ENCODE measurements at places on chromosomes 11 and 22.
A peak's percentile ranks its signal among the peaks of the same experiment; 100 is the strongest.

- DNase-seq: no peak
These were observed 60.3 kb downstream of the SIK3 start for GRCh38 chr11:117037975-117038350.

DNA sequence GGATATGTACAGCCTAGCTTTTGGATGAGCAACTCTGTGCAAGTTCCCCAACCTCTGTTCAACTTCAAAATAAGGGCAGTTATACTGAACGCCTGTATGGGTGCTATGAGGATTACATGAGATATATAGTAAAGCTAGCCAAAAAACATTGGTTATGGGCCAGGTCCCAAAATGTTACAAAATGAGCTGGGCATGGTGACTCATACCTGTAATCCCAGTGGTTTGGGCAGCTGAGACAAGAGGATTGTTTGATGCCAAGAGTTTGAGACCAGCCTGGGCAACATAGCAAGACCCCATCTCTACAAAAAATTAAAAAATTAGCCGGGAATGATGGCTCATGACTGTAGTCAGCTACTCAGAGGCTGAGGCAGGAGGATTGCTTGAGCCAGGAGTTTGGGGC lies 118.4 kb downstream of the TEAD1 start:
- no peak for DNase-seq

GRCh38 chr22:38464992-38465672 lies 2.8 kb upstream of the KDELR3 start:
- DNase-seq: no peak

DNA sequence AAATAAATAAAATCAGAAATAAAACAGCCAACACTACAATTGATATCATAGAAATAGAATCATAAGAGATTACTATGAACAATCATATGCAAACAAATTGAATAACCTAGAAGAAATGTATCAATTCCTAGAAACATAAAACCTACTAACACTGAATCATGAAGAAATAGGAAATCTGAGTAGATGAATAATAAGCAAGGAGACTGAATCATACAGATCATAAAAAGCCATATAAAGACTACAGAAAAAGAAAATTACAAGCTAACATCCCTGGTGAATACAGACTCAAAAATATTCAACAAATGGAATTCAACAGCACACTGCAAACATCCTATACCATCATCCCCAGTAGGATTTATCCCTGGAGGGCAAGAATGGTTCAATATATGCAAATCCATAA lies 135.6 kb downstream of the SBF2 start:
- DNase-seq: no peak

DNA sequence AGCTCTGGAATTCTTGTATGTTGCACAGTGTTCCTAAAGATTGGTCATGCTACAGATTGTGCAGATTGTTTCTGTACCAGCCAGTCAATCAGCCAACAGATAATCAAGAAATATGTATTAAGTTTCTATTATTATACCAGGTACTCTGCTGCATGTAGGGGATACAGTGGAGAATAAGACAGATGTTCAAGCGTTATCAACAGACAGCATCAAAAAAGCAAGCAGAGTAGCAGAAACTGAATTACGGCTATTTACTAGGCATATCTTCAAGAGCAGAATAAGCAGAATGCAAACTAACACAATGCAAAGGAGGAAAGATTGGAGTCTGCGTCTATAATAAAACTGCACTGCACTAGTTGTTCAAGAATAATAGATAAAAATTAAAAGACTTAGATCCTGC lies 278.6 kb downstream of the ETS1 start:
- no peak for DNase-seq

GRCh38 chr11:104682206-104682605 lies 216.1 kb downstream of the CASP12 start:
- DNase-seq: no peak

DNA sequence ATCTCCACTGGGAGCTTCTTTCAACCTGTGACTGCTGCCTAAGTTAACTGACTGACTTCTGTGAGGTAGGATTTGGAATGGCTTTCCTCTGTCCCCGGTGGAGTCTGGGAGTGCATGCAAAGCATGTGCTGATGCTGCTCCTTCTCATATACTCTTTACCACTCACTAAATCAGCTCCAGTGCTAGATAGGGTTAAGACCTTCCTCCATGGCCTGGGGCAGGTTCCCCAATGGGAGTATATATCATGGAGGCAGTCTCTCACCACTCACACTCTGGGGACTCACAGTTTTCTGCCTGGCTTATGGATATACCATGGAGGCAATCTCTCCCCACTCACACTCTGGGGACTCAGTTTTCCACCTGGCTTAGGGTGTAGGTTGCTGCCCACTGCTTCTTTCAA lies 10.1 kb upstream of the FANCF start:
- no peak for DNase-seq

- DNase-seq: no peak
These were observed 664 bp downstream of the PTGDR2 start for GRCh38 chr11:60854847-60855725.

DNA sequence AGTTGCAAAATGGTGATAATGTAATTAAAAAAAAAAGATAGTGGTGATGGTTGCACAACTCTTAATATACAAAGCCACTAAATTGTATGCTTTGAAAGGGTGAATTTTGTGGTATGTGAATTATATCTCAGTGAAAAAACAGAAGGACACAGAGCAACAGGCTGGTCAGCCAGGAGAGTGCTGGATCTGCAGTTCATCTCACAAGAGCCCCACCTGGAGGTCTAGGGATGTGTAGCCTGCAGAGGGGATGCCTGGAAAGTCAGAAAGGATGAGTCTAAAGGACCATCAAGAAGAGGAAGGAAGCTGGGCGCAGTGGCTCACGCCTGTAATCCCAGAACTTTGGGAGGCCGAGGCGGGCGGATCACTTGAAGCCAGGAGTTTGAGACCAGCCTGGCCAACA lies 9.0 kb downstream of the POLR3H start:
- no peak for DNase-seq

DNA sequence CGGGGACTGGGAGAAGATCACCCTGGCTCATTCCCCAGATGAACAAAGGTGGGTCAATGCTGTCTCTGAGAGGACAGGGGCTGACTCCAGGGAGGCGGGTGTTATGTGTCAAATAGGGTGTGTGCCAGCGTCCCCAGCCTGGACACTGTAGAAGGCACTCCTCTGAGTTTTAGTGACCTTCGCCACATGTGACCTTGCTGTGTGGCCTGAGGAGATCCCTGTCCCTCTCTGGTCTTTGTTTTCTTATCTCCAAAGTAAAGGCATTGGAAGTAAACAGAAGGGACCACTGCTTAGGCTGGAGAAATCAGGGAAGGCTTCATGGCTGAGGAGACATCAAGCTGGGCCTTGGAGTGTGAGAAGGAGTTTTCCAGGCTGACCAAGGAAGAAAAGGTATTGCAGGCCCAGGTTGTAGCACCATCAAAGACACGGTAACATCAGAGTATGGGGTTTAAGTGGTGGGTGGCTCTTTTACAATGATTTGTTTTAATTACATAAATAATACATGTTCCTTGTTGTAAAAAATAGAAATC lies 74.4 kb downstream of the TP53I11 start:
- no peak for DNase-seq

GRCh38 chr22:37235897-37236607 lies 8.0 kb downstream of the RAC2 start:
- DNase-seq: no peak

DNA sequence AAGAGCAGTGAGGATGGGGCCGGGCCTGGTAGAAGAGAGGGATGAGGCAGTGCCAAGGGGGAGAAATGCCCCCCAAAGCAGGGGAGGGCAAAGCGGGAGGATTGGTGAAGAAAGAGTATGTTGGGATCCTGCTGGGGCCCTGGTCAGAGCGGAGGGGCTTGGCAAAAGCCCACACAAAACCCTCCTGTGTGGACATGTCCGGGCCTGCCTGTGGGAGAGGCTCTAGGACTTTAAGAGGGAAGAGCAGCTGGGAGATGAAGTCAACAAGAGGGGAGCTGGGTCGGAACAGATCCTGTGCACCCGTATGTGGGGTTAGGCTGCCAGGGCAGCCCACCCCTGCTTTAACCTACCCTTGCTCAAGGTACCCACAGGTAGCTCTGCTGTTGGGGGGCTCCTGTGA lies 25.8 kb downstream of the ART5 start:
- DNase-seq: no peak

DNA sequence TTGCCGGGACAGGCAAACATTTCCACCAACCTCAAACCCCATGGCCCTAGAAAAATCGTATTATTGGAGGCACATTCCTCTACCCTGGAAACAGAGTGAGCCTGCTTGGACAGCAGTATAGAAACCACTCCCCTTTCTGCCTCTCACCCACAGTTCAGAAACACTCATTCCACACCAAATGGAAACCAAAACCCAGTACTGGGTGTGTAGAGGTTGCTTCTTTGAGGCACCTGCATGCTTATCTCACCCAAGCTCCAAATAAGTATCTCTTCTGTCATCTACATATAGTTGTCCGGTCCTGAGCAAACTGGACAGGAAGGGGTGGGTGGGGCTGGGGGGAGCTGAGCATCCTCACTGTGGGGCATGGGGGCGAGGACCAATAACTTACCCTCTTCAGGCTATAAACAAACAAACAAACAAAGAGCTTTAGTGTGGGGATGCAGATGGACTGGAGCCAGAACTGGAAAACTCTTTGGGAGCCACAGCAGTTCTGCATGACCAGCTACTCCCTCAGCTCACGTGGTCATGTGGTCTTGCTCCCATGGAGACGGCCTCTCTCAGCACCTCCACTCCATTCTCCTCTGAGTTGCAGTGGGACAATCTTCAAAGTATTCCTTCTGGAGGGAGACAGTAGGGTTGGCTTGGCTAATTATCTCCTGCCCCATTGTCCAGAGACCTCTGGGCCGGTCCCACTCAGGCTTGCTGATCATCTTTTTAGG lies 1.0 kb upstream of the PLAAT2 start:
- no peak for DNase-seq

- no peak for DNase-seq
These were observed 4.6 kb downstream of the SLC1A2 start for GRCh38 chr11:35414776-35415175.

- DNase-seq: no peak
These were observed 104.5 kb downstream of the NTM start for GRCh38 chr11:131474947-131475346.

DNA sequence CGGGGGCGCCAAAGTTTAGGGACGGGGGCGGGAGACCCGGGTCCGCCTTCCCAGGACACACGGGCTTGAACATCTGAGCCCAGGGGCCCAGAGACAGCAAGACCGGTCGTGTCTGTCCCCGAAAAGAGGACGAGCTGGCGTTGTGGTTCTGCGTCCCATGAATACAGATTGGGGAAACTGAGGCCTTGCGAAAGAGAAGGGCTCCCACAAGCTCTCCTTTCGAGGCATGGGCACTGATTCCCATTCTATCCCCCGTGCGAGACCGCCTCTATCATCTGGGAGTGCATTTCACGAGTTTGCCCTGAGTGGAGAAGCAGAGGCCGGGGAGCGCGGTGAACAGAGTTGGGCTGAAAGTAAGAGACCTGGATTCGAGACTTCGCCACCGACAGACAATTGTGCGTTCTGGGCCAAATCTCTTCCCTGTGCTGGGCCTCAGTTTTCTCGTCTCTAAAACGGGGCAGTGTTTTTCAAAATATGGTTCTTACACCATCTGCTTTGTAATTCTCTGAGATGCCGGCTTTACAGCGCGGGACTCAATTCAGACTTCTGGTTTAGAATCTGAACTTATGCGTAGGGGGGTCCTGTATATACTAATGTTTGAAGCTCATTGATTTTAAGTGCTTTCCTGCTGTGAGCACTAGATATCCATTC lies 471 bp downstream of the RNF185 start:
- DNase-seq: peak; percentile 2

GRCh38 chr11:43920598-43921419 lies 21.6 kb upstream of the C11orf96 start:
- no peak for DNase-seq

GRCh38 chr11:32184723-32185376 lies 94.0 kb downstream of the RCN1 start:
- DNase-seq: no peak

DNA sequence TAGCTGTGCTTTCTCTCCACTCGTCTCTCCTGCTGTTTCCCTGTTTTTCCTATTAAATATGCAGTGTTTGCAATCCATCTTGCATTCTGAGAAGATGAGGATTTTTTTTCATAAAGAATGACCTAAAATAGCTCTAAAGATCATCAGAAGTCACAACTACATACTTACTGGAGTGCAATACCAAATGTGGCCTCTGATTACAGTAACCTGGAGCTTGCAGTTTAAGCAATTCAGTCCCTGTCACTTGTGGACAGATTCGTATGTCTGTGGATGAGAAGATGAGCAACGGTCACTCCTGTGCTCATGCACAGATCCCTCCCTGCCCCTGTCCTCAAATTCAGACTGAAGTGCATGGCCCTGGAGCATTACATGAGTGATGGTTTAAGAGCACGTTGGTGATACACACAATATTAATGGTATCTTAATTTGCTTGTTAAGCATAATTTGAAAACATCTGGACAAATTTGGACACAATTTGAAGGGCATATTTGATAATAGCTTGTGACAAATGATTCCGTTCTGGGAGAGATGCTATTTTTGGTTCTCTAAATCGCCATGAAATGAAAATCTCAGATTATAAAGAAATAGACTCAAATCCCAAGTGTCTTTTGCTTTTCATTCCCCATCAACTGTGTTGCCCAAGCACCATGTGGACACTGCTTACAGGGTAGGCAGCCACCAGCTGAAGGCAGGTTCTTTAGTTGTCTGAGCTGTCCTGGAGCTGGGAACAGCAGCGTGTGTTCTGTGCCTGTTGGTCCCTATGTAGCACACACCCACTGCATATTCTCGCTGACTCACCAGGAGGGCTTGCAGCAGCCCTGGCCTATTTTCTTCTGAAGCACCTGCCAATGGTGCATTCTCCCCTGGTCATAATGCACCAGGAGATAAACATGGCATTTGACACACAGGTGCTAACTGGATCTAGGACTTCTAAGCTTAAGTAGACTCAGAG lies 32.6 kb upstream of the PRAME start:
- DNase-seq: no peak

GRCh38 chr11:68213135-68213515 lies at the start of gene KMT5B:
TSS of gene KMT5B (minus strand) at chr11:68213296. CDS start at chr11:68190076, 23,220 bp downstream.
- DNase-seq: peak; percentile 43

DNA sequence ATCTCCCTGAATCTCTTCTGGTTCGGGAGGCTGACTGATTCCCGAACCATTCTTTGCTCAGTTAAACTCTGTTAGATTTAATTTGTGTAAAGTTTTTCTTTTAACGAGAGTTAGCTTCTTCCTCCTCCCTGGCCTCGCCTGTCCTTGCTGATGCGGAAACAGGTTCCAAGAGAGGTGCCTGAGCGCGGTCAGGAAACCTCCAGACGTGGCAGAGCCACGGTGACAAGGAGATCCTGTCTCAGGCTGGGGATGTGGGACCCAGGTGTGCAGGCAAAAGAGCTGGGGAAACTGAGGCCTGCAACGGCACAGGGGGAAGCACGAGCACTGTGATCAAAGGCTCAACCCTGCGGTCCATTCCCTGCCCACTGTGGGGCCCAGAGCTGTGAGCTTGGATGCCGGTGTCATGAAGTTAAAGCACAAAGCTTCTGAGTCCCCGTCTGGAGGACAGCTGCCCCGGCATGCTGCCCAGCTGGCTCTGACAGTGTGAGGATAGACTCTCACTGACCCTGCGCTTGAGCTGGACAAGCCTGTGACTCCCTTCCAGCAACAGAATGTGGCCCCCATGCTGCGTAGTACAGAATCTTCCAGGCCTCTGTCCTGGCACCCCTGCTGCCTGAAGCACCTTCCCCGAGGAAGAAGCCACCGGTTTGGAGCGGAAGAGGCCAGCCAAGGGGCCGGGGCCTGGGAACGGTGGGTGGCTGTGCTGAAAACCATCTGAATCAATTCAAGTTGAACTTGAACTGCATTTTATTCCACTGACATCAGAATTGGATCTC lies 960.6 kb downstream of the BRD1 start:
- DNase-seq: no peak

All from stimulated activated CD8-positive, alpha-beta memory T cell treated with anti-CD3 and anti-CD28 coated beads, Interleukin-15, amount 100 ng/mL, for 24 hours (primary cell).